ENCODE measurements at places on chromosomes 1 and 21.

DNA sequence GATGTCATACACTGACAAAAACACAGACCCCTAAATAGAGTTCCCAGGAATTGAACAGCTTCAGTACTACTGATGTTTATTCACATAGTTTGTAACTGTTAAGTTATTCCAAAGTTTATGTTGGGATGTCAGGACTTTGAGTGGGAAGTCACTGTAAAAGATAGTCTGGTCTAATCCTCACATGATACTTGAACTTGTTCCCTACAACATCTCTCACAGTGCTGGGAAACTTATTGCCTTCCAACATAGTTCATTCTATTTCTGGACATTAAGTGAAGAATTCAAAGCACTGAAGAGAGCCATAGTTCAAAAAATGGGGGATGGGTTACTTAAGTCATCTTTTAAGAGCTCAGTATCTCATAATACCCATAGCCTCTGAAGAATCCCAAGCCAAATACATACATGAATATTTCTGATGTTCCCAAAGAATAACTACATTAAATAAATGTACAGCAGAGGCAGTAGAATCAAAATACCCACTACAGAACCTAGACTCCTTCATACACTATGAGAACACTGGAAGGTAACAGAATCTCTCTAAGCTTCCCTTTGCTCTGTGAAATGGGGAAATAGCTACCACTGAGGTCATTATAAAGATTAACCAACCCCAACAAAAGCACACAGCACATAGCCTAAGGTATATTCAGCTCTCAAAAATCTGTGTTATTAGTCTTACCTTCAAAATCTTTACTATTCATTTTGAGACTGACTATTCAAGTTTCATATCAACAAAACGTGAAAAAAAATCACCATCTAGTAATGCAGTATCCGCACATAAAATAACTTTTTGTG, 81.4 kb downstream of the ESRRG start:
- DNase-seq = no peak

GRCh38 chr1:201740670-201741111, 88.3 kb upstream of the IPO9 start:
- no peak for DNase-seq

- no peak for DNase-seq
These were observed 25.3 kb upstream of the LRRC8B start for GRCh38 chr1:89499320-89499719.

DNA sequence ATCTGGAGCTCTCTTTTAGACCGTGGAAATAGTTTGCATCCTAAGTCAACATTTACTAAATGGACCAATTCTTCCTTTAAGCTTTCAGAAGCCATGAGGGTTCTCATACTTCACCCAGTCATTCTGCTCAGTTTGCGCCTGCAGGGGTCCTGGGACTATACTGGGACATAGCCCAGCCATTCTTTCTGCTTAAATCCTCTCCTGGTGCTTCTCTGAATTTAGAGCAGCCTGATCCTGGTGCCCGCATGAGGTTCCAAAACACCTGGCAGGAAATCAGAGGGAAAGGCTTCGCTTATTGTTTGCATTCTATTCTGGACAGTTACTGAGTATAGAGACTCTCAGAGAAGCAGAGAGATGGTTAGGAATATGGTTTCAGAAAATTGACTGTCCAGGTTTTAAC, 27.0 kb downstream of the TNN start:
- DNase-seq = no peak

DNA sequence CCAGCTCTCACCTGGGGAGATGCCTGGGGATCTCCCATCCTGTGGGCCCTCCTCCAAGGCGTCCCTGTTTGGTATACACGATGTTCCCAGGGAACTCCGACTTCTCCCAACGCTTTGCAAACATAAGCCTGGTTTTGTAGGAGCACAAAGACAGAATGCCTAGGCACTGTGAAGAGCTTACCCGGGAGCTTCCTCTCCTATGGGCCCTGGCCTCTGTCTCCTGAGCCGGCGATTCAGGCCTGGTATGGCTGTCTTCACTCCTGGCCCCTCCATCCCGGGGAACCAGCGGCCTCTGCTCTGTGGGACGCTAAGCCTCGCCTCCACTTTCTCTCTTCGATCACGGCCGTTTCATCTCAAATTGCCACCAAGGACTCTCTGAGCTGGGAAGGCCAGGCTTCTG, 59.6 kb upstream of the ACTRT2 start:
- DNase-seq = no peak

GRCh38 chr1:184790642-184791549, 36.2 kb upstream of the EDEM3 start:
- no peak for DNase-seq

- DNase-seq = no peak
These were observed 53.0 kb downstream of the CRB1 start for GRCh38 chr1:197320991-197321531.

- no peak for DNase-seq
These were observed 12.0 kb downstream of the SLAMF8 start for GRCh38 chr1:159838715-159839114.

- DNase-seq = no peak
These were observed 36.4 kb downstream of the FYB2 start for GRCh38 chr1:56782773-56783172.

- no peak for DNase-seq
These were observed 182.5 kb upstream of the SGIP1 start for GRCh38 chr1:66351478-66351877.

DNA sequence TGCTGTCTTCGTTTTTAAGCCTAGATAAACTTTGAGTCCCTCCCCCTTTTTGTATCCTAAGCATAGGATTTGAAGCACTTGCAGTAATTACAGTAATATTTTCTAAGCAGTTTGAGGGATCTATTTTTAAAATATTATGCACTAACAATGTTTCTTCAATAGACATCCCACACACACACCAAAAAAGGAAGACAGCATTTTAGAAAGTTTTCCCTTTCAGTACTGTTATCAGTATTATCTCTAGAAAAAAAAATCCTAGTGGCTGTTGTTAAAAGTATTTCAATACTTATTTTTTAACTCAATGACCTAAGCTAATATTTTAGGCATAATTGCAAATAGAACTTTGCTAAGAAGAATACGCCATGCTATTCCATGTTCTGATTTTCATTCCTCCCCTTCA, 15.1 kb downstream of the MCOLN3 start:
- no peak for DNase-seq

GRCh38 chr1:216913976-216914375, 190.7 kb upstream of the ESRRG start:
- DNase-seq = no peak

- DNase-seq = no peak
These were observed 45.1 kb upstream of the DNAH14 start for GRCh38 chr1:224884361-224884801.

GRCh38 chr1:22822371-22822770, 111.7 kb downstream of the EPHB2 start:
- no peak for DNase-seq

DNA sequence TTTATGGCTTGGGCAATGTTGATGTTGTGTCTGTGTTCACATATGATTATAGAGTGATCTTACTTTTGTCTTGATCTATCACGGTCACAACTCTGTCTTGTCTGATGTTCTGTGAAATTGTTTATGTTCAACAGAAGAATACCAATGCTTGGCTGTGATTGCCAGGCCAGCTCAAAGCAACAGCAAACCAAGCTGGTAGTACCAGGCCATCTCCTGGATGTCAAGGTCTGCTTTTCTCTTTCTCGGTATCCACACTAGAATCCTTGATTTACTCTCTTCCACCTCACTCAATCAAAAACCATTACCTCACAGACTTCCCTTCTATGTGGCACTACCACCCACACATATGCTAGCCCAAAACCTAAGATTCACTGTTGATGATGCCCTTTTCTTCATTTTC, 1.3 kb upstream of the CDC7 start:
- DNase-seq = no peak

- no peak for DNase-seq
These were observed 159.1 kb upstream of the KCNK2 start for GRCh38 chr1:214923278-214923915.

GRCh38 chr1:158025576-158026230, 32.3 kb downstream of the KIRREL1 start:
- no peak for DNase-seq

DNA sequence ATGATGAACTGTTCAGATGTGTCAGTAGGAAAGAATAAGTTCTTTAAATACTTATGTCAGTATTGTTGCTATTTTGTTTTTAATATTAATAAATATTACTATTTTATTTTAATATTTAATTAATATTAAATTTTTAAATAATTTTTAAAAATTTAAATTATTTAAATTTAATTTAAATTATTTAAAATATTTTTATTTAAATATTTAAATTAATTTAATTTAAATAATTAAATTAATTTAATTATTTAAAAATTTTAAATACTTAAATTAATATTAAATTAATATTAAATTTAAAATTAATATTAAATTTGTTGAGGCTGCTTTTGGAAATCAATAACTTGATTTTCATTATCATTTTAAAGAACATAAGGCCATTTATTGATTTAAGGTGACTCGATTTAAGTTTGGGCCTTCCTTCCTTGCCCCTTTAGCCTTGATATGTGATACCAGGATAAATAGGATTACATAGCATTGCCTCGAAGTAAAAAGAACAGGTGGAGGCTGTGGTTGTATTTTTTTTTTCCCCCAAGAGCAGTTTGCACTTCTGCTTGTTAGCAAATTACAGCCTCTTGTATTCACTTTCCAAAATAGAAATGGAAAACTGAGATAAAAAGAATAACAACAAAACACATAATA, 915.2 kb downstream of the TTLL7 start:
- no peak for DNase-seq

- no peak for DNase-seq
These were observed 299.1 kb upstream of the NRIP1 start for GRCh38 chr21:15363921-15364320.

- no peak for DNase-seq
These were observed 458.5 kb upstream of the DEPDC1 start for GRCh38 chr1:68955424-68955823.

DNA sequence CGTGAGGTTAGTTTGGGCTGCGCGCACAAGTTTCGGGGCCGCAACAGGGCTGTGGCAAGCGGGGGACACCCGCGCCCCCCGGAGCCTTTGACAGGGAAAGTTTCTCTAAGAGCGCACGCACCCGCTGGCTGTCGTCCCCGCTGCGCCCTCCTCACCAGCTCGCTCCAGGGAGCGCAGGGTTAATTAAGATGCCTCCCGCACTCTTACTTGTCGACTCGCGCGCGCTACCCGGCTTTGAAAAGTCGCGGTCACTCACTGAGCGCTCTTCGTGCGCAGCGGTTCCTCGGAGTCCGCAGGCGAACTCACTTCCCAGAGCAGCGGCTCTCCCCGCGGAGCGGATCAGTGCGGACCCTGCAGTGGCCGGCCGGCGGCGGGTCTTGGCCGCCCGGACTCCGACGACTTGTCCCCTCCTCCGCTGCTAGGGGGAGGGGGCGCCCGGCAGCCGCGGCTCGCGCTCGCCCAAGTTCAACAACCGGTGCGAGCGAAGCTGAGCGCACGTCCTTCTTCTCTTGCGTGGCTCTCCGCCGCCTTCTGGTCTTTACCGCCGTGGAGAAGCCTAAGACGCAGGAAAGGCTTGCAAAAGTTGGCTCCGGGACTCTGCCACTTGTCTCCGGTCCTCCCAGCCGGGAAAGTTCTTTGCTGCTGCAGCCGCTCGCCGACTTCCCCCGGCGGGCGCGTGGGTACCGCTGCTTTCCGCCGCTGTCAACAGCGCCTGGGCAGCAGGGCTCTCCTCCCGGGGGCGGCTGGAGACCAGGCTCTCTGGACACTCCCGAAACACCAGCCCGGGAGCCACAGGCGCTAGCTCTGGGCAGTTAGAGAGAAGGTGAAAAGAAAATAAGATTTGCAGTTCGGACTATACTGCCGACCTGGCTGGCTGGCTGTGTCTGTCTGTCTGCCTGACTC, 506 bp downstream of the JUN start:
- no peak for DNase-seq

- no peak for DNase-seq
These were observed 125.3 kb upstream of the NGF start for GRCh38 chr1:115463347-115463746.

DNA sequence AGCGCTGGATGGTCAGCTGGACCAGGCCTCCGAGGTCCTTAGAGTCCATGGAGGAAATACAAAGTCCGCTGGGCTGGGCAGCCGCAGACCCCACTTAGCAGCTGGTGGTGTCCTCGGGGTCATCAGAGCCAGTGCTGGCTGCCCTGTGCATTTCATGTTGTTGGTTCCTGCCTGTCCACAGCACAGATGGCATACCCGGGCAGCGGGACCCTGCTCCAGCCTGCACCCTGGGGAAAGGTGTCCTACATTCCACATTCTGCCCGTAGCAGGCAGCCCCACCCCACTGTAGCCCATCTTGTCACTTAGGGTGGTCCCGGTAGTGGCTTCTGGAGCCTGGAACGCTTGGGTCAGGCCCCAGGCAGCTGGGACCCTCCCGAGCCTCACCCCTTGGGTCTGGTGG, 19.8 kb downstream of the PRKCZ start:
- DNase-seq = no peak

DNA sequence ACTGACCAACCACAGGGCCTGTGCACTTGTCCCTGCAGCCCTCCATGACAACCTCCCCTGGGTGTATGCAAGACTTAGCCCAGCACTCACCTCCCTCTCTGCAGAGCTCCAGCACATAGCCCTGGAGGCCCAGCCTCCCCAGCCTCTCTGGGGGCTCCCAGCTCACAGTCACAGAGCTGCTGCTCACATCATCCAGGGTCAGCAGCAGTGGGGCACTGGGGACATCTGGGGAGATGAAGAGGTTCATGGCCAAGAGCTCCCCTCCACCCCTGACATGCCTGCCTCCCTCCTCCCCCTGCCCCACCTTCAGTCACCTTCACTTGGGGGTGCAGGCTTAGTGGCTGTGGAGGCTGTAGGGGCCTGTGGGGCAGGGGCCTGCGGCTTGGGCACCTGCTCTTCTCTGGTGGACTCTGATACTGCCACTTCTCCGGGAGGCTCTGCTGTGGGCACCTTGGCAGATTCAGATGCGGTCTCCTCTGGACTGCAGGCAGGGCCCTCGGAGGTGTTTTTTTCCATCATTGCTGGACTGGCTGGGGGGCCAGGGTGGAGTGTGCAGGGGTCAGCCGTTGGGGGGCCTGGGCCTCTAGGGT, at the start of gene MYBPH:
MYBPH (minus strand) TSS at position 590 of the 590 bp plus-strand sequence; CDS start at position 519, 71 bp downstream.
- no peak for DNase-seq

DNA sequence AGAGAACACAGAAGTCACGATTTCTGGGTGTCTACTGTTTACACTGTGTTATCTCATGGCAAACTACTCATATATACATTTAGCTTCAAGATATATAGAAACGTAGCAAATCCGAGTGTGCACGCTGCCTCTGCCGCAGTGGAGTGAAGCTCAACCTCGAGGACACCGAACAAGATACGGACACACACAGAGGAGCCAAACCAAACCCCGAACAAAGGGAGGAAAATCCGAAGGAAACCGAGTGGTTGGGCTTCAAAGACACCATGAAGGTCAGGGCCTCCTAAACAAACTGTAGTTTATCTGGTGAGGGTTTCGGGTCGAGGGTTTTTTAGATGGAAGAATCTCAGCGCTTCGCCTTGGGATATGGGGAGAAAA, 34.5 kb downstream of the SLC45A1 start:
- no peak for DNase-seq

- no peak for DNase-seq
These were observed 202.9 kb upstream of the ESRRG start for GRCh38 chr1:216925962-216926625.

- no peak for DNase-seq
These were observed 18.5 kb downstream of the NCF2 start for GRCh38 chr1:183571678-183572268.
